H7 (cell line): ENCODE measurements at places on chromosomes 16 and 17.

DNA sequence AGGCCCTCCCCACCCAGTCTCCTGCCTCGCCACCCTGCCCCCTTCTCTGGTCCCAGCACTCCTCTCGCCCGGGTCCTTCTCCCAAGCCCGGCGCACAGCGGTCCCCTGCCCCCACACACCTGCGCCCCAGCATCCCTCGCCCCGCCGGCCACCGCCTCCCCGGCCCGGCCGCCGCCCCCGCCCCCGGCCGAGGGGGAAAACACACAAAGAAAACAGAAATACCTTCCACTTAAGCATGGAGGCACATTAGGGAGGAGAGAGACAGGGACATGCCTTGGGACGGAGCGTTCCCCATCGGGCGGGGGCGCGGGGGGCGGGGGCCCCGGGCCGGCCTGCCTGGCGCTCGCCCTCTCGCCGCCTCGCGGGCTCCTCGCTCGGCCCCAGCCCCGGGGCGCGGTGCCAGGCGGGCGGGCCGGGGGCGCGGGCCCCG lies 326 bp downstream of the SRCIN1 start:
- DNase-seq, result peak; percentile 95

- peak; percentile 58 for DNase-seq
Observed at GRCh38 chr16:4240624-4241023, 1.3 kb downstream of the SRL start.

- no peak for DNase-seq
Observed at GRCh38 chr16:12652924-12653323, 150.8 kb downstream of the CPPED1 start.

DNA sequence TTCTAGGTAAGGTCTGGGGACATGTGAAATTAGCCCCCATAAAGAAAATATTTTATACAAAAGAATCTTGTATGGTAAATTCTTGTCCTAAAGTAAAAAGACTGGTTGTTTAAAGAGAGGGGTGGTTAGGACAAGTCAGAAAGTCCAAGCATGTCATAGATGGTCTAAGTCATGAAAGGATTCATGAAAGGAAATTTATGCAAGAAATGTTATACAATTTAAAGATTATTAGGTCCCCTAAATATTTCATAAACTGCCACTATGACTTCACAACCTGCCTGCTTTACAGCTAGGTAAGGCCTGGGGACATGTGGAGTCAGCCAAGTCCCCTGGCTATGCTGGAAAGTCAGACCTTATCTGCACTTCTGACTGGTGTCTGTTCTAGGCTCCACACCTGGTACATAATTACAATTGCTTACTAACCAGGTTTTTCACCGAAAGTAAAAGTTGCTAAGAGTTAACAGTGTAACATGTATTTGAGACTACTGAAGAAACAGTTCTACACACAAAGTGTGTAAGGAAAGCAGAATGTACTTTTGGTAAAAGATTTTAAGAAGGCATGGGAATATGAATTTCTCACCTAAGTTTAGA lies 17.0 kb downstream of the N4BP1 start:
- DNase-seq, result no peak

GRCh38 chr16:82653550-82654511 lies 27.1 kb downstream of the CDH13 start:
- no peak for DNase-seq

DNA sequence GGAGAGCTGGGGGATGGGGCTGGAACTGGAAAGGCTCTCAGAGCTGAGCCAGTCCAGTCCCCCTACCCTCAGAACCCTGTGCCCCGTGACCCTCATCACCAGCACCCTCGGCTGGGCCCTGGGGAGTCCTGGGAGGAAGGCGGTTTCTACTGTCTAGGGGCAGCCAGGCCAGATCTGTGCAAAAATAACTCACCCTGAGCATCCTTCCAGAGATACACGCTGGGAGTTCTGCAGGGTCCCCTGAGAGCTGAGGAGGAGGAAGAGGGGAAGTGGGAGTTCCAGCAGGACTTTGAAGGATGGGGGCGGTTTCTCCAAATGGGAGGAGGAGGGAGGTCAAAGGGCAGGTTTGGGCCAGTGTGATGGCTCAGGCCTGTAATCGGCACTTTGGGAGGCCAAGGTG lies 5.0 kb upstream of the SLC4A1 start:
- no peak for DNase-seq

GRCh38 chr16:31217136-31217530 lies 198 bp upstream of the PYDC1 start:
- DNase-seq, result peak; percentile 10

GRCh38 chr17:81635431-81635830 lies 1.5 kb downstream of the NPLOC4 start:
- DNase-seq, result no peak

DNA sequence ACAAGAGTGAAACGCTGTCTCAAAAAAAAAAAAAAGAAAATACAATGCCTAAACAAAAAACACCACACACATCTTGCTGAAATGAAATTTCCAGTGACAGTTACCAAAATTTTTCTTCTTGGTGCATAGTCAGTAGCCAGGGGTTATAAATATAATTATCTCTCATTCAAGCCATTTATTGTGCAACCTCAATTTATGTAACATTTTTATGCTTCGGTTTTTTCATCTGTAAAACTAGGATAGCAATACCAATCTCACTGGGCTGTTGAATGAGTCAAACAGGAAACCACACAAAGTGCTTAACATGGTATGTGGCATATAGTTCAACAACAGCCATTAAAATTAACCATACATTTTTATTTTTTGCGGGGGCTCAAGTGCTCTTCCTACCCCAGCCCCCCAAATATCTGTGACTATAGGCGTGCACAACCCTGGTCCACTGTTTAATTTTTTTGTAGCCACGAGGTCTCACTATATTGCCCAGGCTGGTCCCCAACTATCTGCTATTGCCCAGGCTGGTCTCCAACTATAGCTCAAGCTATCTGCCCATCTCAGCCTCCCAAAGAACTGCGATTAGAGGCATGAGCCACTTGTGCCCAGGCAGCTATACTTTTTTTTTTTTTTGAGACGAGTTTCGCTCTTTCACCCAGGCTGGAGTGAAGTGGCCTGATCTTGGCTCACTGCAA lies 2.6 kb downstream of the COG4 start:
- no peak for DNase-seq

DNA sequence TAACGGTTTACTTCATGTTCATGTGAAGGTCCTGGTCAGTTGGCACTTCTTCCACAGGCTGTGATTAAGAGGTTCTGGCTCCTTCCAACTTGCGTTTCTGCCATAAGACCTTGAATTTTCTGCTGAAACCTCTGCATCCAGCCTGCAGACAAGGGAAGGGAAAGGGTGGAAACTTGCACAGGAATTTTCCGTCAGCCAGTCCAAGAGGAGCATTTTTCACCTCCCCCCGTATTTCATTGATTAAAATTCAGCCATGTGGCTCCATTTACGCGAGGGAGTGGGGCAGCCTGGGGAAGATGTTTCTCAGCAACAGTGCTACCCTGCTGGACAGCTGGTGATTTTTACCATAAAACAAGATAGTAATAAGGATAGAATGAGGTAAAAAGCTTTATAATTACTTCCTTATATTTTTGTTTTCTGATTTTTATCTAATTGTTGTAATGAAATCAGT lies 101.5 kb upstream of the SMIM36 start:
- DNase-seq, result no peak

DNA sequence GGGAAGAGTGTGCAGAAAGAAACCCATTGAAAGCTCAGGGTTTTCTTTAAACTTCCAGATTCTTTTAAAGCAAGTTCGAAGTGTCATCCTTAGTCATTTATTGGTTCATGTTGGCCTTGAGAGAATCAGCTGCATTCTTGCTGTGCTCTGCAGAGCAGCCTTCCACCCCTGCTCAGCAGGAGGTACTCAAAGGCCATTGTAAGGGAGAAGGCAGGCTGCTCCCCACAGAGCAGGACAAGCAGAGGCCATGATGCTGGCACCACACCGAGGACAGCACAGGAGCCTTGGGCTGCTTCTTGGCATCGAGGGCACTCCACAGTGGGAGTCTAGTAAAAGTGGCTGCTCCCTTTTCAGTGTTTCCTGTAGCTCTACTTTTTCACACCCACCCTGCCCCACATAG lies 29.6 kb downstream of the NMT1 start:
- peak; percentile 64 for DNase-seq

DNA sequence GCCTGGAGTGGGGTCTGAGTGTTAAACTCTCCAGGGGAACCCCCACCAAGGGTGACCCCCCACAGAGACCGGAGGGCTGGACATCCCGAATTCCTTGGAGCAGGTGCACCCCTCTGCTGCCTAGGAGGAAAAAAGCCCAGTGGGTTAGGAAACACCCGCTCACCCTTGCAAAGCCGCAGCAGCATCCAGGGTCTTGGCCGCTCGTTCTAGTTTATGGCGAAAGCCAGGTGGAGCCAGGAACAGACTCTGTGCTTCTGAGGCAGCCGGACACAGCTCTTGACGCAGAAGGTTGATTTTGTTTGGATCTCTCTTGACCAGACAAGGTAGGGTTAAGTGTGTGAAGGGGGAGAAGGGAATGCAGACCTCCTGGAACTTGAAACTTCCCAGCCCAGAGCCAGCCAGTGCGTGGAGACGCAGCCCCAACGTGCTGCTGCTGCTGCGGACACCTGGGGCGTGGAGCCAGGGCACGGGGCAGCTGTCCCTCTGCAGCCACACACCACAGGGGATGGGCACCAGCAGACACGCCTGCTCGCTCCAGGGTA lies 154.5 kb downstream of the LAT start:
- no peak for DNase-seq

DNA sequence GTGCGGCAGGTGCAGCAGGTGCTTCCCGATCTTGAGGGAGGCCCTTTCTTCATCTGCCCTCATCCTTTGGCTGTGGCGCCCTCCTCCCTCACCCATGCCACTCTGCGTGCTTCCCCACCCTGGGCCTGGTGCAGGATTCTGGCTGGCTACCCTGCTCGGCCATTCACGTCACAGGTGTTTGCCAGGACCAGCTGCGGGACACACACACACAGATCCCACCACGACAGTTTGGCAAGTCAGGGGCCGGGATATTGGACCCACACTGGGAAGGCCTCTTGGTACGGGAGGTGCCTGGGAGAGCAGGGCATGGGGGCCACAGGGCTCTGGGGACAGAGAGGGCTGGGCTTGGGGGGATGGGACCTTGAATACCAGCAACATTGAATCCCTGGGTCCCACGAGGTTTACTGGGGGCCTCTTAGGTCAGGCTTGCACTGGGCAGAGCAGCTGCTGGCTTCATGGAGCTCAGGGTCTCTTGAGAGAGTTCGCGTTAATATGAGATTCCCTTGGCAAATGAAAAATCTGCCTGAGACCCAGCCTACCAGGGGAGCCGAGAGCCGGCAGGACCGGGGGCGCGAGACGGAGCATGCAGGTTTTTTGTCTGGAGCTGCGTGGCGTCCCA lies 15.1 kb downstream of the ADCY7 start:
- DNase-seq, result no peak

- DNase-seq, result no peak
Observed at GRCh38 chr16:69039333-69039941, 66.0 kb upstream of the HAS3 start.

GRCh38 chr17:65850486-65850885 lies 289.0 kb upstream of the AXIN2 start:
- no peak for DNase-seq

DNA sequence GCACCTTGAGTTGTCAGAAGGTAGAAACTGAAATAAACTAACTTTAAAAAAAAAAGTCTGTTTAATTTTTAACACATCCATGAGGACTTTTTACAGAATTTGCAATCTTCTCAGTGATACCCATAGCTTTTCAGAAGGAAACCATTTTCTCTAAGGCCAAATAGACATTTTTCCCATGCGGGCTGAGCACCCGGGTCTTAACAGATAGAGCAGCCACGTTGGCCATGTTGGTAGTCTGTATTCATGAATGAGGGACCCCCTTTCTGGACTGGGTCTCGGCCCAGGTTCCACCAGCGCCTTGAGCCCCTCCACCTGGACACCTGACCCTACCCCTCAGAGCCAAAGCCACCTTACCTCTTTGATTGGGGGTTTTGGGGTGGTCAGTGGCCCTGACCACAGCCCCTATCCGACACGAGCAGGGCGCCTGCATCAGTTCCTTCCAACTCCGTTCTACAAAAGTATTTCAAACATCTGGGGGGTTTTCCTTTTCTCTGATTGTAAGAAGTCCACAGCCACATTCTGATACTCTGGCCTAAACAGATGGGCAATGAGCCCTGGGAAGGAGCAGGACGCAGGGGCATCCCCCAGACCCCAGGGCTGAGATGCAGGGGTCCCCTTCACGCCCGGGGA lies 18.0 kb downstream of the CIBAR2 start:
- DNase-seq, result peak; percentile 44

DNA sequence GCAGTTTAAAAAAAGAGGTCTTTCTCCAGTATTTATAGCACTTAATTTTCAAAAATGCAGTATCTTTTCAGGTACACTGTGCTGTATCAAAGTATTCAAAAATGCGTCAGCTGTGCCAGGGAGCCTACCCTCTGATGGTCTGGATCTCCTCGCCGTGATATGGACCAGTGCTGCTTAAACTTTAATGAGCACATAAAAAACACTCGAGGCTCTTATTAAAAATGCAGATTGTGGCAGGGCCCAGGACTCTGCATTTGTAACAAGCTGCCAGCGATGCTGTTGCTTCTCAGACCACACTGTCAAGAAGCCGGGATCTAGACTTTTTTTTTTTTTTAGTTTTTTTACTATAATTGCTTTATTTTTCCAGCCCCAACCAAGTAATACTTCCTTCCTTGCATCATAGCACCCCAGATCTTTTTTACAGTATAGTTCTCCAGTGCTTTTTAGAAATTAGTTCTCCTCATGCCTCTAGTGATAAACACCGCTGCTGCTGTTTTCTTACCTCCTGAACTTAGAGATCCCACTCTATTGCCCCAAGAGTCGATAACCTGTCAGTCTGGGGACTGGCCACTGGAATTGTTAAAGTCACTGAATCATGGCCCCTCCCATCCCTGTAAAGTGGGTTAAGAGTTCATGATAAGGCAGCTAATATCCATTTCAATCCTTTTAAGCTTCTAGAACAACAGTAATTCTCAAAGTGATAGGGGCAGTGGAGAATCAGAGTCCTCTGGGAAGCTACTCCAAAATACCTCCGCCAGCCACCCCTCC lies 1.6 kb upstream of the SMARCD2 start:
- no peak for DNase-seq

- peak; percentile 98 for DNase-seq
Observed at GRCh38 chr17:7323731-7324437, 5.3 kb downstream of the NEURL4 start.

DNA sequence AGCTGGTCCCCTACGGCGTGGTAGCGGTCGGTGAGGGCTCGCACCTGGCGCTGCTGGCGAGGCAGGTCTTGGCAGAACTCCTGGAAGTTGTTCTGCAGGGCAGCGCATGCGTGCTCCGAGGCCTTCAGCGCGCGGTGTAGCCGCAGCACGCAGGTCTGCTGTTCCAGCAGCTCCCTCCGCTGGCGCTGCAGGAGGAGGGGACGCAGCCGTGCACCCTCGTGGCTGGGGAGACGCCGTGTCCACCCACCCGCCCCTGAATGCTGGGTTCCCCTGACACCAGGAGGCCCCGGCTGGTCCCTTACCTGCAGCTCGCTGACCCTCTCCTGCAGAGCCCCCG lies 12.2 kb downstream of the EVPL start:
- DNase-seq, result peak; percentile 73

DNA sequence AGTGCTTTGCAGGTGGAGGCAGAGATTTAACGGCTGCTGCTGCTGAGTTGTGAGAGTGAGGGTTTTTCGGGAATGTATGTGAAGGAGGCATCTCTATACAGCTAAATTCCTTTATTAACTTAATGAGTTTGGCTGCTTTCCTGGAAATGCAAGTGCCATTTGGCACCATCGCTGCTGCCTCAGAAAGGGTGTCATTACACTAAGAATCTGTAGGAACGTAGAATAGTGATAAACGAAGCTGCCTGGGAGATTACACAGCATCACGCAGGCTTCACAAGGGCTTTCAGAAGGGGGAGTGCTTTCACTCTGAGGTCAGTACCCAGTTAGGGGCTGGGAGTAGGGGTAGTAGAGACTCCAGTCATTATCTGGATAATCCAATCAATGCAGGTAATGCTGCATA lies 14.1 kb upstream of the NLRP1 start:
- no peak for DNase-seq
